ENCODE measurements at places on chromosomes 2 and 18. TPM values are rescaled to one million over a fixed set of nuclear protein-coding genes. Genes with fewer than 3 reads are reported as not detected.
A peak's percentile ranks its signal among the peaks of the same experiment; 100 is the strongest.

Gene FSIP2
- 0.20 TPM for total RNA-seq

Gene ATP6V1C2
- total RNA-seq, result 0.19 TPM

Gene FSHR
- not detected for total RNA-seq

Gene TRAF3IP1
- 30.1 TPM for total RNA-seq

Gene XDH
- total RNA-seq, result 47.5 TPM

GRCh38 chr18:48408111-48408726 lies 964 bp downstream of the ZBTB7C start:
- no peak for DNase-seq

- no peak for DNase-seq
Measured at GRCh38 chr2:118321432-118322105, 233.3 kb downstream of the INSIG2 start.

DNA sequence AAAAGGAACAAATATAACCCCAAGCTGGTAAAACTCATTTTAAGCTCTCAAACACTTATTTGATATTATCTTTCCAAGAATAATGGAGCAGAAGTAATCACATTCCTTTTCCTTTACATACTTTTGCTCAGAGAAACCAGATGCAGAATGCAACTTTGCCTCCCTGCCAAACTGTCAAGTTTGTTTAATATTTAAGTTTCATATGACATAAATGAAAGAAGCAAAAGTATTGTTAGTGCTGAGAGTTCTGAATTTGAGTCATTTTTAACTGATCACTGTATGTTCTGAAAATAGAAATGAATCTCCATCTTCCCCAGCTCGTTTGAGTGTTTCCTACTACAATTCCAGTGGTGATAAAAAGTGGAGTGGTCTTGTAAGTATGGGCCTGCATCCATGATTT lies 423.4 kb downstream of the PID1 start:
- DNase-seq, result no peak

GRCh38 chr2:162385536-162385935 lies 41.6 kb downstream of the GCA start:
- DNase-seq, result no peak

- DNase-seq, result no peak
Measured at GRCh38 chr18:48138660-48139430, 208.4 kb upstream of the SMAD2 start.

DNA sequence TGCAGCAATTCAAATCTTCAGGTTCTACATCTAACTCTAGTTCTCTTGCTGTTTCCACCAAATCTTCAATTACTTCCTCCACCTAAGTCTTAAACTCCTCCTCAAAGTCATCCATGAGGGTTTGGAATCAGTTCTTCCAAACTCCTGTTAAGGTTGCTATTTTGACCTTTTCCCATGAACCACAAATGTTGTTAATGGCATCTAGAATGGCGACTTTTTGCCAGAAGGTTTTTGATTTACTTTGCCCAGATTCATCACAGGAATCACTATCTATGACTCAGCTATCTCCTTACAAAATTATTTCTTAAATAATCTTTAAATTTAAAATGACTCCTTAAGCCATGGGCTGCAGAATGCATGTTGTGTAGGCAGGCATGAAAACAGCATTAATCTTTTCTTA lies 368.9 kb upstream of the TNP1 start:
- DNase-seq, result no peak

DNA sequence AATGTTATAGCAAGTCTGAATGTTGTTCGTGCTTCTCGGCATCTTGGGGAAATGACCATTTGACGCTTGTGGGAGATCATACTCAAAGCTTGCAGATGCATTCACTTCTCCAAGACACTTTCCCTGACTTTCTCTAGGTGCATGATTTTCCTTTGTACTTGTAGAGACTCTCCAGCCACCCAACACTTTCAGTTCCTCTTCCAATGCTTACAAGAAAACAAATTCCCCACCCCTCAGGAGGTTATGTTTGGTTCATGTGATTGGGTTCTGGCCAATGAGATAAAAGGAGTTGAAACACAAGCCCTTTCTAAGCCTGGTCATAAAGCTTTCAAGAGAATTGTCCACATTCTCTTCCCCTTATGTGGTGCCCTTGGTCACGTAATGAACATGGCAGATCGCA lies 156.3 kb downstream of the EPHA4 start:
- no peak for DNase-seq

DNA sequence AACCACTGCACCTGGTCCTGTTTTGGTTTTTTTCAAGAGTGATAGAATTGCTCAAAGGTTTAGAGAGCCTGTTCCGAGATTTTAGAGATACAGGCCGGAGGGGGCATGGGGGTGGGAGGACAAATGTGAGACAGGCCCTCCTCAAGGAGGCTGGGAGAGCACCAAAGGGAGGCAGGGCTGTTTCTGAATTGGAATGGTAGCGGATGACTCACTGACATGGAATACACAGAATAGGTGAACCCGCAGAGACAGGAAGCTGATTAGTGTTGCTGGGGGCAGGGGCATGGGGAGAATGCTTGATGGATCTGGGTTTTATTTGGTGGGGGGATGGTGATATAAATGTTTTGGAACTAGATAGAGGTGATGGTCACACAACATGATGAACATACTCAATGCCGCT lies 111.0 kb upstream of the MGAT5 start:
- peak; percentile 77 for DNase-seq

DNA sequence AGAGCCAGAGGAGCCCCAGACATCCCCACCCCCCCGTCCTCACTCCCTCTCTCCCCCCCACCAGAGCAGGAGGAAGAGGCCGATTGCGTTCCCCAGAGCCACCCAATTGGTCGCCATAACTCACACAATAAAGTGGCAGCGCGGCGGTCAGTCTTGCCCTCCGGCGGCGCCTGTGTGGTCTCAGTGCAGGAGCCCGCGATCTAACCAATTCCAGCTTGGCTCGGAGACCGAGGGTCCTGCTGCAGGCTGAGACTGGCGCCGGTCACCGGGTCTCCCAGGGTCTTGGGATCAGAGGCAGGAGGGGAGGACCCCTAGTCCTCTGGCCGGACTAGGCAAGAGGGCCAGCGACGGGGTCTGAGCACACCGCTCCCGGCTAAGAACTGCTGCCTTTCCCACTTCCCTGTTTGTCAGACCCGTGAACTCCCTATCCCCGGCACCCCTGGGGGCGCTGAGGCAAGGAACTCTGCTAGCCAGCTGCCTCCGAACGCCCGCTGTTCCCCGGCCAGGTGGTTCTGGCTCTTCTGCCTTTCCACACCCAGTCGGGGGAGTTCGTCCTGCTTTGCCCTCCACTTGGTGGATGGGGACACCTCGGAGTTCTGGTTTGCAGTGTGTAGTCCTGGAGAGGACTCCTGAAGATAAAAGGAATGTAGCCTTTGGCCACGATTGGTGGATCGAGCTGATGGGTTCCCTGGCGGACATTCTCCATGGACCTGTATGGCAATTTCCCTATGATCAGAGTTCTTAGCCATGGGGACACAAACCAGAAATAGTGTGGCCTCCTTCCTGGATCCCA lies 1.0 kb upstream of the HOXD12 start:
- DNase-seq, result no peak

DNA sequence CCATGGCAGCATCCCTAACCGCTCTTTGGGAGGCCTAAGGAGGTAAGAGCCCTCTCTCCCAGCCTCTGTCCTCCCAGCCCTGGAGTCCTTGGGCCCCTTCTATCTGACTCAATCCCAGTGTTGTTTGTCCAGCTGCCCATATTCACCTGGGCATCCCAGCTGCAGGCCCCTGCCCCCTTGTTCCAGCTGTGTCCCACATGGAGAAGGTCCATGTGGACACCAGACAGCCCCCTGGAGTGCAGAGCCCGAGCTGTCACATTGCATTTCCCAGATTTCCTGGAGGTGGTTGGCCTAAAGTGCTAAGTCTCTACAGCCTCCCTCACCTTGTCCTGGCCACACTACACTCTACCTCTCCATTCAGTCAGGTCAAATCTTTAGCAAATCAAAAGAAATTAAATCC lies 42.5 kb downstream of the PSD4 start:
- no peak for DNase-seq

GRCh38 chr2:160225722-160226121 lies 25.6 kb upstream of the ITGB6 start:
- peak; percentile 89 for DNase-seq
